ENCODE measurements at places on chromosomes 3 and 15. TPM values are rescaled to one million over a fixed set of nuclear protein-coding genes. Genes with fewer than 3 reads are reported as not detected.

Gene LRRC49
- total RNA-seq, result 23.1 TPM

Gene FRMD4B
- total RNA-seq, result 13.5 TPM

DNA sequence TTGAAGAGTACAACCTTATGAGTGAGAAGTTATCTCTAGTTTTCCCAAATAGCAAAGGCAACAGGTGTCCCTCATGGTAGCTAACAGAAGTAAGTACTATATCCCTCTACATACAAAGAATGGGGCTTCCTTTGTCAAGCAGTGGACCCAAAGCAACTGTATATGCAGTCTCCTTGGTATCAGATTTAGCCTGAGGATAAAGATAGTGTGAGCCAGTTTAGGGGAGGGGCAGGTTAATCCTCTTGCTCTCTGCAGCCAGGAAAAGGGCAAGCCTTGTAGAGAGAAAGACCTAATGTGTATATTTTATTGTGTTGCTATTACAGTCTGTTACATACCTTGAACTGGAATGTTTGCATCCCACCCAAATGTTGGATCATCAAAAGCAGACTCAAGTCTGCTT, 117.9 kb upstream of the COL8A1 start:
- DNase-seq, result no peak

GRCh38 chr3:123448536-123449101, at the start of gene ADCY5:
ADCY5 (minus strand) TSS chr3:123449090; CDS start chr3:123448545, 545 bp downstream.
- DNase-seq, result no peak

GRCh38 chr3:128689060-128689459, 36.9 kb upstream of the RAB7A start:
- DNase-seq, result no peak

GRCh38 chr3:117691526-117691925, 981.9 kb downstream of the TUSC7 start:
- DNase-seq, result no peak

GRCh38 chr15:68712886-68713285, 107.8 kb downstream of the ANP32A start:
- no peak for DNase-seq

GRCh38 chr3:99865321-99865720, 47.7 kb downstream of the CMSS1 start:
- no peak for DNase-seq

All from ascending aorta (tissue), 2 donors.